NCI-H345 (cell line): ENCODE measurements at places on chromosomes 3 and 15.
A peak's percentile ranks its signal among the peaks of the same experiment; 100 is the strongest.

GRCh38 chr15:22968366-22968765 is 11.8 kb downstream of the CYFIP1 start:
- no peak for DNase-seq

- no peak for DNase-seq
Observed at GRCh38 chr3:127252446-127252845, 35.4 kb downstream of the PRR20G start.

- DNase-seq: no peak
Observed at GRCh38 chr3:6147883-6148282, 713.0 kb upstream of the GRM7 start.

DNA sequence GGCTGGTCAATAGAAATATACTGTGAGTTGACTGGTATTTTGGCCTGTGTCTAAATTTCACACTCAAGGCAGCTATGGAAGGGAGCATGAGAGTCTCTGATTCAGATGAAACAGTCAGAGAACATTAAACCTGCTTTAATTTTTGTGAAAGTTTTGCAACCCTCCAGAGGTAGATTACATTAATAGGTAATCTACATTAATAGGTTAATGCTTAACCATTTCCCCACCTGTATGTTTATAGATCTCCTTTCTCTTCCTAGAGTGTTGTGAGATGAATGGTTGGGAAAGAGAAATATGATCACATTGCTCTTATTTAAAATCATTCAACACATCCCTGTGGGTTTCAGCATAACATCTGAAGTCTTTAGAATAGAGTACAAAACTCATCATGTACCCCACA is 586.9 kb upstream of the DPPA4 start:
- DNase-seq: no peak

DNA sequence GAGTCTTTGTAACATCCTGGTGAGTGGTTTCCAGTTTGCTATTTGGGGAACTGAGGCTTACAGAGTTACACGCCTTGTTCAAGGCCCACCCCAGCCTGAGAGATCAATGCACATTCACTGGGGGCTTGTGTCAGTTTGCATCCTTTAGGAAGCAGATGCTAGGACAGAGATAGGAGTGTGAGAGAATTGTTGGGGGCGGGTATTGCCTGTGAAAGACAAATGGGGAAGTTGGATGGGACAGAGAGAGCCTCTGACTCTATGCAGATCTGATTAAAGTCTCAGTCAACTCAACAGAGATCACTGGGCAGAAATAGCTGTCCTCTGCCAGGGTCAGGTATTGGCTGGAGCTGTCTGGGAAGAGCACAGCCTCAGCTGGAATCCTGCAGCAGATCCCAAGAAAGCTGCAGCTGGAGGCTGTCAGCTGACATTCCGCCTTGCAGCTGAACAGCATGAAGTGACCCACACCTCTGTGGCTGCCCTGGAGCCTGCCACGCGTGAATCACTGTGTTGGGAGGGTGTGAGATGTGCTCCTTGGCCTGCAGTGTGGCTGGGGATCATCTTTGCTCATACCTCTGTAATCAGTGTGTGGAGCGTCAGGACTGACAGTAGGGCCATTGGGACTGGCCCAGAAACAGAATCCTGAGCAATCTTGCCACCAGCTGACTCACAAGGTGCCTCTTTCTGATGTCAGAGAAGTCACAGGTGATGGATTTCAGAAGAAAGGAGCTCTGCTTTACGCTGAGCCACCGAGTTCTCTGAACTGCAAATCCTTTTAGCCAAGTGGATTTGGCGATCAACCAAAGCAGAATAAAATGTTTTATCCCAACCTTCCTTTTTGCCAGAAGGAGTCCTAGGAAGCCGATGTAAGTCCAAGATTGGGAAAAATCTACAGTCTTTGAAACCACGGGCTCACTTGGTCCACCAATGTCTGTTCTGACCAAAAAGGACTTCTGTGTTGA is 284.1 kb upstream of the LRRFIP2 start:
- DNase-seq: no peak

DNA sequence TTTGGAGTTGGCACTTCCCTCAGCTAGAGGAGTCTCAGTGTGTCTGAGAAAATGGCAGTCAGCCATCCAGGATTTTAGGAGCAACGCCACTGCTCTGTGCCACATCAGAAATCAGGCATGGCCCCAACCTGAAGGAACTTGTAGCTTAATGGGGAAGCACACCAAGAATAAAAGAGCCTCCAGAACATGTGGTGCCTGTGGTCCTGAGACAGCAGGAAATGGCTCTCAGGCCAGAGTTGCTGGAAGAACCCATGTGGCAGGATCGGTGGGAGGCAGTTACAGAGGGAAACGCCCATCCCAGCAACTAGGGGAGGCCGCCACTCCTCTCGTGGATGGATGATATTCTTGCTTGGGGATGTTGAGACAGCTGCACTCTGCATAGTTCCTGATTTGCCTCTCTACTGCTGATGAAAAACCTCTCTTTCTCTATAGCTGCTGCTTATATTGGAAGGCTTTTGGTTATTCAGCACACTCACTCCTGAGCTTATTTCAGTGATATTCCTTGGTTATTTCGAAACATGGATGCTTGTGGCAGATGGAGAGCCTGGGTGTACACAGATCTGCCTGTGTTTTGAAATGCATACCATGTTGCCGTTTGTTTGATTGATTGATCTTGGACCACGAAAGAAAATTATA is 52.4 kb downstream of the KLHL25 start:
- peak; percentile 32 for DNase-seq

- DNase-seq: no peak
Observed at GRCh38 chr3:122988508-122988907, 39.1 kb downstream of the SEMA5B start.

GRCh38 chr3:38131621-38132369 is 5.1 kb downstream of the ACAA1 start:
- DNase-seq: no peak

DNA sequence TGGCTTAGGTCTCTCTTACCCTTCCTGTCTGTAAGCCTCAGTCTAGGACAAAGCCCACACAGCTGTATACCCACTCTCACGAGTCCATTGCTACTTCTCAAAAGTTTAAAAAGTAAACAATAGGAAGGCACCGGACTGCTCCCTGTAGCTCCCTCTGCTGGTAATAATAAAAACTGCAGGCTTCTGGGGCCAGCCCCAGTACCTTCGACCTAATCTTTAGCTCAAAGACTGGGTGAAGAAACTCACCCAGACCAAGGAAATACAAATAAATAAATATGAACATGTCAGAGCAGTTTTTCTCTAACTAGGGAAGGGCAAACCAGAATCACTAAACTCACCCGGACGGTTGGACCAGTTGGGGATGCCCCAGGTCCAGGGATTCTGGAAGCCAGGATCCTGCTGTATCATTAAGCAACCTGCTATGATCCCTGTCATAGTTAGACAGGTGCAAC is 5.0 kb downstream of the FAM219B start:
- peak; percentile 44 for DNase-seq

- DNase-seq: no peak
Observed at GRCh38 chr3:155981669-155982068, 111.2 kb downstream of the GMPS start.

GRCh38 chr15:34203936-34204335 is 6.0 kb downstream of the KATNBL1 start:
- no peak for DNase-seq
